ENCODE measurements at places on chromosomes 1 and 21.

DNA sequence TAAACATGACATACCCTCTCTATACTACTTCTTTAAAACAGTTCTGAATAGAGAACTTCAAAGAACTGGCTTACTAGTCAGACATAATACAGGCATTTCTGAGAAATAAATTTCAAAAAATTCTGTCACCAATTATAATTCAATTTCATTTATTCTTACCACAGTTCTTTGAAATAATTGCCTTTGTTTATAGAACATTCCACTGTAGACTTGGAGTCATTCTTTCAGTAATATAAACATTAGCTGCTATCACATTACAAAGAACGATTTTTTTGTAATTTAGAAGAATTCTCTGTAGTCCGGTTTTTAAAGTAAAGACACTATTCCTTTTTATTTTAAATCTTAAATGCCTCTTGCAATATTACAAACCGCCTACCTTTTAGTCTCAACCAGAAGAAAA lies 146.4 kb upstream of the COL11A1 start:
- DNase-seq: no peak

DNA sequence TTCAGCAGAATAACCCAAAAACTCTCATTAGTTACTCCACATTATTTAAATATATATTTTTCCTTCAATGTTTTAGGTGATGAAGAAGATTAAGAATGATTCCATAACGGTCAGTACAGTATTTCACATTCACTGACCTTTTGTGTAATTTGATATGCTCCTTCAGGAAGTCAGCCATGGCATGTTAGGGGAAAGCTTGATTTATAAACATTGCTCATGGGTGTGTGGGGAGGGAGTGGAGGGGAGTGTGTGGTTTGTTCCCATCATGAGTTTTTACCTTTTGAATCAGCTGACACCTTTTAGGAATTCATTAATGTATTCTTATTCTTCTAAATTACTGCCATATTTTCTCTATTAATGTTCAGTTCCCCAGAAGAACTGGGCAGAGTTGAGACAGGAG lies 240.2 kb downstream of the ATG4C start:
- DNase-seq: no peak

GRCh38 chr1:216535059-216535458 lies 111.8 kb upstream of the USH2A start:
- DNase-seq: no peak

DNA sequence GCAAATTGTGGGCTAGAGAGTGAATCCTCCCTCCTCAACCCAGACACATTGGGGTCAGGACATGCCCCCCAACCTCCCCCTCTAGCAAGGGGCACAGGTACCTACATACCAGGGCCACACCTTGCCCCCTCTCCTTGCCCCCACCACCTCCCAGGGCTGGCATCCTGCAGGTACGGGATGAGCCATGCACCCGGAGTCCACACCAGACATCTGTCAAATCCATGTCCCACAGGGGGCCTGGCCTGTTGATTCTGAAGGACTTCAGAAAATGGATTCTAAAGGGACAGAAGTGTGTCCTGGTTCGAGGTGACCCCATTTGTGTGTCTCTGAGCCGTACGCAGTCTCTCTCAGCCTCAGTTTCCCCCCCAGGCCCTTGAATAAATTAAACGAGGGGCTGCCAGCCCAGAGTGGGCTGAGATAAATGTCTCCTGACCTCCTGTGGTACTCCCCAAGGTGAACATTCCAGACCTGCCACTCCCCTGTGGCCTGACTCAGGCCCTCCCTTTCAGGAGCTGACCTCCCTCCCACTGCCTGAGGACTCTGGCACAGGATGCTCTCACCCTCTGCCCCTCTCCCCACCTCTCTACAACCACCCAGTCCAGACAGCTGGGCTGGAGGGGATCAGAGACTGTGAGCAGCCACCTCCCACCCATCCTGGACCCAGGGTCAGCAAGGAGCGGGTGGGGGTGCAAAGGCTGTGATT lies 94.5 kb downstream of the EPHB2 start:
- no peak for DNase-seq

DNA sequence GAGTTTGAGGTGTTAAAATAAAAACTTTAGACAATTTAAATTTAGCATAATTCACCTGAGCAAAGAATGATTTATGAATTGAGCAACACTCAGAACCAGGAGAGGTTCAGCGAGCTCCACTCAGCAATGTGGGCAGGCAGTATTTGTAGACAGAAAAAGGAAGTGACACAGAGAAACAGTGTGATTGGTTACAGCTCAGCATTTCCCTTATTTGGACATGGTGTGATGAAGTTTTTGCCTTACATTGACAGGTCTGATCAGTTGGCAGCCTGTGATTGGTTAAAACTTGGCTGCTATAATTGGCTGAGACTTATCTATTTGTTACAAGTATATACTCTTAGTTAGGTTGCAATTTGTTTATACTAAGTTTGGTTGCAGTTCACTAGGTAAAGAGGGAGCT lies 621.2 kb upstream of the PRMT6 start:
- no peak for DNase-seq

- DNase-seq: no peak
Measured at GRCh38 chr21:32140151-32140550, 138.7 kb downstream of the MIS18A start.

DNA sequence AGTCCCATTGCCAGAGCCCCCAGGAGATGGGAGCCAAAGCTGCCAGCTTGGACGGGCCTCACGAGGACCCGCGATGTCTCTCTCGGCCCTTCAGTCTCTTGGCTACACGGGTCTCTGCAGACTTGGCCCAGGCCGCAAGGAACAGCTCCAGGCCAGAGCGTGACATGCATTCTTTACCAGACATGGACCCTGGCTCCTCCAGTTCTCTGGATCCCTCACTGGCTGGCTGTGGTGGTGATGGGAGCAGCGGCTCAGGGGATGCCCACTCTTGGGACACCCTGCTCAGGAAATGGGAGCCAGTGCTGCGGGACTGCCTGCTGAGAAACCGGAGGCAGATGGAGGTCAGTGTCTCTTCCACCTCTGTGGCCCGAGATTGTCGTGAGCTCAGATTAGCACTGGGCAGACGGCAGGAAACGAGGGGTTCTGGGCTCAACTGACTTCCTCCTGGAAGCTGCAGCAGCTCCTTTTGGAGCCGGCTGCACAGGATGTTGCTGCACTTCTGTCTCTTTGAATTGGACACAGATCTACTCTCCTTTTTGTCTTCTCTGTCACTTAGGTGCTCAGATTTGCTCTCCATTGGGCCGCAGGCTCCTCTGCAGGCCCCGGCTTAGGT lies 68.0 kb downstream of the DISC1 start:
- no peak for DNase-seq

DNA sequence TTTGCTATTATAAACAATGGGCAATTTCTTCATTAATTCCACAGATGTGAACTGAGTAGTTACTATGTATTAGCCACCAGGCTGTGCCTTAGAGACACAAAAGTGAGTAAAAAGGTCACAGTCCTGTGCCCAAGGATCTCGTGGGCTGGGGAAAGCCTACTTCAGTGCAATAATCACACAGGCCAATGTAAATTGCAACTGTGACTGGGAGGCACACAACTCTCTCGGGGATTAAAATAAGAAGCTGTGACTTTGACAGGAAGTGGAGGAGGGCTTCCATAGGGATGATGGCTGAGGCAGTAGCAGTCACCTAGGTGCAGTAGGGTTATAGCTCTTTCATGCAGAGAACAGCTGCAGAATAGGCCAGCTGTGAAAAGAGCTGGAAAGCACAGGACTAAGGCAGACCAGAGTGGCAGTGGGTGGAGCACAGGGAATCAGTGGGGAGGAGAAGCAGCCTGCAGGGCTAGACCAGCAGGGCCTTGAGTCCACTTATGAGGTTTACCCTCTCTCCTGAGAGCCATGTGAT lies 121.9 kb downstream of the MAB21L3 start:
- no peak for DNase-seq

DNA sequence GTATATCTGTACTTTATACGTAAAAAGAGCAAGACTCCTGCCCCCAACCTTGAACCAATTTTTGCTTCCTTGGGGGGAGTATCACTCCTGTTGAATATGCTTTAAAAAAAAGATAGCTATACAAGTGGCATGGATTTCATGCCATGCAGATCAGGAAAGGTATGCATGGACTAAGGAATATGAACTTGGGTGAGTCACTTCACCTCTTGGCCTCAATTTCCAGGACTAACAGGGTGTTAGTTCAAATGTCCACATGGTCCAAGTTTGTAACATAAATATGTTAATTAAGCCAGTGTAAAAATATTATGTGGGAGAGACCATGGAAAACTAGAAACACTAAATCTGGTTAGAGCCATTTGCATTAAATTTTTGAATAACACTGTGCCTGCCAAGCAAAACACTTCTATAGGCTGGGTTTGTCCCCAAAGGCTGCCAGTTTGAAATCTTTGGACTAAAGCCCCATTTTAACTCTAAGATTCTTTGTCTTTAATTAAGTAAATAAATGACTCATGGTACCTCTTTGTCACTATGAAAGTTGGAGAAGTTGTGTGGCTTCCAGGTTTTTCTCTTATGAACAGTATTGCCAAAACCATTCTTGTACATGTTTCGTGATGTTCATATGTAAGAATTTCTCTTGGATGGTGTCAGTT lies 33.1 kb downstream of the FAM177B start:
- DNase-seq: no peak

- no peak for DNase-seq
Measured at GRCh38 chr1:94737124-94737998, 82.8 kb upstream of the SLC44A3 start.

DNA sequence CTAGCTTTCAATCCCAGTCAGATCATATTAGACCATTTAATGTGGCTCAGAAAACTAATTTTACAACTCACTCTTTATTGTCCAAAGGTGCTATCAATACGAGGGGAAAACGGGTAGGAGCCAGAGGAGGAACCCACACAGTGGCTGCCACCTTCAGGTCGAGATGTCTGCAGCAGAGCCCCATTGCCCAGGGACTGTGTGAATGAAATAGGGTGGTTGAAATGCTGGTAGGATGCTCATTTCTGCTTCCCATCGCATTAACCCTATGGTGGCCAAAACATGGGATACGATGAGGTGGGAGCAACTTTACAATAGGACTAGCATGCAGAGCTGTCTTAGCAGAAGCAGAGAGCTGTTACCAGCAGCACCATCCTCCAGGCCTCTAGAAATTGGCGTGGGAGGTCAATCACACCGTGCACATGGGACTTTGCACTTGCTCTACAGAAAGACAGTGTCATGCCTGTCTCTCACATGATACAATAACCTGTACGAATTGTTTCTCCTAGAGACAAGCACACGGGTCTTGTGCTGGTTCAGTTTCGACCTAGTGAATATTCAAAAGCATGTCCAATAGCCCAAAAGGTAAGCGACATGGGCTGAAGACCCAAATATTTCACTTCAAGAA lies 69.5 kb upstream of the DESI2 start:
- DNase-seq: no peak

Measured in NCI-H187 (cell line).